Right atrium auricular region (tissue), 2 donors: ENCODE measurements at places on chromosomes 11 and 22. TPM values are rescaled to one million over a fixed set of nuclear protein-coding genes. Genes with fewer than 3 reads are reported as not detected.
A peak's percentile ranks its signal among the peaks of the same experiment; 100 is the strongest.

- DNase-seq = no peak
These were observed 42.4 kb downstream of the OSBP start for GRCh38 chr11:59573216-59573615.

- DNase-seq = peak; percentile 67
These were observed 1.3 kb upstream of the LIMK2 start for GRCh38 chr22:31210556-31211421.

- peak; percentile 68 for DNase-seq
These were observed 174.7 kb downstream of the RRAS2 start for GRCh38 chr11:14184028-14184940.

GRCh38 chr11:128574576-128575011 lies 12.8 kb downstream of the ETS1 start:
- no peak for DNase-seq

DNA sequence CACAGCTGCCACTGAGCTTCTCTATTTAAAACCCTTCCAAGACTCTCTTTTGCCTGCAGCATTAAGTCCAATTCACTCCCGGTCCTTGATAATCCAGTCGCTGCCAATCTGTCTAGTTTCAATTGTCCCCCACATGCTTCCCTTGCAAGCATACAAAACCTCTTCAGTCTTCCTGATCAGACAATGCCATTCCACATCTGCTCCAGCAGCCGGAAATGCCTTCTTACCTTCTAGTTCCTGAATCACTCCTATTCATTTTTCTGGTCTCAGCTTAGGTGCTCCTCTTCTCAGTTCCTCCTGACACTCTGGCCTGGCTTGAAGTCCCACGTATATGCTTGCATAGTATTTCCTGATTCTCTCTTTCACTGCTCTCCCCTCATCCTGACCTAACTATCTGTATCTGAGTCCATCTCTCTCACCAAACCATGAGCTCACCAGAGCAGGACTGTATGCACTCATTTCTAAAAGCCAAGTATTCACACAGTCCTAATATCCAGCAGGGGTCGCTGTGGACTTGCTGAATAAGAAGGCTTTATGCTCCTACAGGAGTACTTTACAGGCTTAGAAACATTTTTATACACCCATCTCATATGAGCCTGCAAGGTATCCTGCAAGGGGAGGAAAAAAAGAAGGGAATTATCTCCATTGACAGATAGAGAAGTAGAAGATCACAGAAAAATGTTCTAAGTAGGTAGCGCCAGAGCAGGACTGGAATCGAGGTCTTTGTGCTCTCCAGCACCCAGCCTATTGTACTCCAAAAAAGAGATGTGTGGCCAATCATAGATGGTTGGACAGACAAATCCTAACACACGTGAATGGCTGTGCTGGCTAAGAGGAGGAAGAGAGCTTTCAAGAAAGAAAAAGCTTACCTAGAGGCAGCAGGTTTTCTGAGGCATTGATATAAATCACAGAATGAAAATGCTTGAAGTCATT lies 19.2 kb downstream of the XRRA1 start:
- peak; percentile 67 for DNase-seq

DNA sequence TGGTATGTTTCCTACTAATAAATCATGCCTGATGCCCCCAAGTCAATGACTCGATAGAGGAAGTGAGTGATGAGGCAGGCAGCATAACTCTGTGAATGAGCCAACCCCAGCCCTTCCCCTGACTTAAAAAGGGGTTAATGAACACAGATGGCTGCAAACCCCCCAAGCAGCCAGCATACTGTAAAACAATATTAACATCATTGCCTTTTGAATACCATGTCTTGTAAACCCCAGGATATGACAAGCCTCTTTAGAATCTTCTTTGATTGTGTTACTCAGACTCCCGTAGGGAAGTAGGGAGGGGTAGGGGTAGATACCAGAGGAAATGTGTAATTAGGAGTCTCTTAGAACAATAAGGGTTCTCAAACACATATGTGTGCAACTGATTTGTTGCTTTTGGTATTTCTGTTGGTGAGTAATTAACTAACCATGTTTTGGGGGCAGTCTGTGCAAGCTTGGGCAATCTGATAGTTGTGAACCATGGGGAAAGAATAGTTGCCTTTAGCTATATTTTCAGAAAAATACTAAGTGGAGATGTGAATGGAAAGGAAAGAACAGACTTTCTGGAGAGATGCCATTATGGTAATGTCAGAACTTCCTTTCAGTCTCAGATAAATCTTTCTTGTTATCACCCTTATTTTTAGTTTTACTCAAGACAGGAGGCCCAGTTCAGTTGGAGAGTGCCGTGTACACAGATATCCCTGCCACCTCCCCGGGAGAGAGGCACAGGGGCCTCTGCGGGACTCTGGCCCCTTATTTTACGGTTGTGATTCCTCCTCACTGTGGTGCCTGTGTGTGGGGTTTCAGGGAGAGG lies 701.8 kb downstream of the NTM start:
- no peak for DNase-seq

DNA sequence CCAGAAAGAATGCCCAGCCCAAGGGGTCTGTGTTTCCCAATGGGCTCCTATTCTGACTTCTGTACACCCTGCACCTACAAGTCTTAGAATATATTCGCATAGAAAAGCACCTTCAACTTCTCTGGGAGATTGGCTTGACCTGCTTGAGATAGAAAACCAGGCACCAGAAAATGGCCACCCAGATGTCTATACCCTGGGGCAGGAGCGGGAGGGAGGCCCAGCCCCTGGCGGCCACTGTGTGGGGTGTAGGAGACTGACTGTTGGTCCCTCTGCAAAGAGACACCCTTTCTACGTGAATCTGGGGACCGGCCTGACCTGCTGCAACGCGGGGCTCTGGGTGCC lies 8.5 kb downstream of the DENND6B start:
- DNase-seq = no peak

Gene CALCA
- not detected for total RNA-seq

Gene RAB3IL1
- total RNA-seq = 4.3 TPM
